Neural crest cell (in vitro differentiated cells): ENCODE measurements at places on chromosomes 16 and 17. TPM values are rescaled to one million over a fixed set of nuclear protein-coding genes. Genes with fewer than 3 reads are reported as not detected.
A peak's percentile ranks its signal among the peaks of the same experiment; 100 is the strongest.

AATK gene
- 6.0 and 6.7 TPM in 2 replicates for total RNA-seq

CACNG3 gene
- total RNA-seq, result not detected in 2 replicates

PRSS36 gene
- total RNA-seq, result 0.68 and 1.1 TPM in 2 replicates

SHMT1 gene
- 43.9 and 44.6 TPM in 2 replicates for total RNA-seq

MYH8 gene
- total RNA-seq, result not detected in 2 replicates

BRIP1 gene
- total RNA-seq, result 29.1 and 31.4 TPM in 2 replicates

MGAT5B gene
- 14.3 and 14.6 TPM in 2 replicates for total RNA-seq

GRCh38 chr16:75392906-75393305 is 40.4 kb downstream of the CFDP1 start:
- H3K27me3 ChIP-seq, result no peaks in the 10 kb centered on the region
- no peak for DNase-seq
- no peak overlapping the region for H3K4me3 ChIP-seq
- H3K4me1 ChIP-seq, result no peaks in the 10 kb centered on the region
- peaks cover 4% of the 10 kb centered on the region for H3K36me3 ChIP-seq
- H3K27ac ChIP-seq, result no peak overlapping the region

DNA sequence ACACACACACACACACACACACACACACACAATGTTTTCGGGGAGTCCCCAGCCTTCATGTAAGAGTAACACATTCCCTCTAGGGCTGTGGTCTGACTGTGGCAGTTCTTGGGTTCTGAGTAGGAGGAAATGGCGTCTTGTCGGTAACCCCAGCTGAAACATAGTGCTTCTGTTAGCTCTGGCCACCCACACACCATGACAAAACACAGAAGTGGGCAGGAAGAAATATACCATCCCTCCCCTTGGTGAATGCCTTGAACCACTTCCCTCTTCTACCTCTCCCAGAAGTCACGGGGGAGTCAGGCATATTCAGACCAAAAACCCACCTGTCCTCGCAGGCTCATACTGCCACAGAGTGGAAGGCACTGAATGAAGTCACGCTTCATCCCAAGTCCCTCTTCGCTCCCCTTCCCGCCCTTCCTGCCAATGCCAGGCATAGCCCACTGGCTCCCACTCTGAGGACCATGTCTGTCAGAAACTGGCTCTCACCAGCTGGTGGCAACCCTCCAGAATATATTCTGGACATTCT is 11.5 kb downstream of the SLC35B1 start:
- no peaks in the 10 kb centered on the region for H3K36me3 ChIP-seq
- no peak for DNase-seq
- H3K4me1 ChIP-seq, result no peaks in the 10 kb centered on the region
- H3K27ac ChIP-seq, result peak overlapping the region; percentile 60
- H3K4me3 ChIP-seq, result no peak overlapping the region
- peaks cover 18% of the 10 kb centered on the region for H3K27me3 ChIP-seq

DNA sequence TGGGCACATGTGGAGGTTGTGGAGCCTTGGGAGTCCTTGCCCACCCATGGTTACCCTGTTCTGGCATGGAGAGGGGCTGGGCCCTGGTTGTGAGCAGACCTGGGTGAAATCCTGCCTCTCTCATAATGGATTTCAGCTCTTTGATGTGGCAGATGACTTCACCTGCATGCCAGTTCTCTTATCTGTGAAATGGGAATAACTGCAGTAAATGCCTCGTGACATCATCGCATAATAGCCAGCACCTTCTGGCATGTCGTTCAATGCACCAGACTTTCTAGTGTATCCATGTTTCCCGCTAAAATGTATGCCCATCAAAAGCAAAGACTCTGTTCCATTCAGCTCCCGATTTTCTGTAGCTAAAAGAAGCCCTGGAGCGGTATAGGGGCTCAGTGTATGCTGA is 197.6 kb downstream of the MAF start:
- H3K27ac ChIP-seq, result no peak overlapping the region
- peaks cover 4% of the 10 kb centered on the region for H3K4me1 ChIP-seq
- H3K27me3 ChIP-seq, result peaks cover 4% of the 10 kb centered on the region
- DNase-seq, result no peak

DNA sequence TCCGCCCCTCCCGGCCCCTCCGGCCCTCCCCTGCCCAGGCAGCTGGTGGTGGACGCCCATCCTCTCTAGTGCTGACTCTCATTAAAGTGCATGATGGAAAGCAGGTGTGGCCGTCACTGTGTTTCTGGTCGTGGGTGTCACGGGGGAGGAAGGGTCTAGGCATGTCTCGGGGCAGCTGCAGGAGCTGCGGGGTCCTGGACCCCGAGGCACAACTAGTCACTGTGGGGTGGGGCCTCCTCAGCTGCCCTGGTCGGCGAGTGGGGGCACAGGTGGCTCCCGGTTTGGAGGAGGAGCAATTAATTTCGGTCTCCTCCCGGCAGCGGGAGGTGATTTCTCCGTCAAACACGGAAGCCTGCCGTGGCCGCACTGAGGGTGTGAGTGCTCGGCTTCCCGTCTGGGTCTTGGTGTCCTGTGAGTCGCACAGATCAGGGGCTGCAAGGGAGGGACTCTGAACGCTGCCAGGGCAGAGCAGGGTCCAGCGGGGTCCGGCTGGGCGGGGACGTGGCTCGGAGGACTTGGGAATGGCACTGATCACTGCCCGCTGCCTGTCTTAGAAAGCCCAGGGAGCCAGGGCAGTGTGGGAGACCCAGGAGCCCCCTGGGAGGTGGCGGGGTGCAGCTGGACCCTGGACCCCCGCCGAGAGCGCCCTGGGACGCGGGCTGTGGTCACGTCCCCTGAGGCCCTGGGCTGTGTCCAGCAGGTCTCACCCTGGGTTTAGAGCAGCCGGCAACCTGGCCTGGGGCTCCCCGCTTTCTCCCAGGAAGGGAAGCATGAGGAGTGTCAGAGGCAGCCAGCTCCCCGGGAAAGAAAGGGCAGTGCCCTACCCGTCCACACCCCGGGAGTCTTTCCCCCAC is 3.3 kb downstream of the TPSD1 start:
- peaks cover 14% of the 10 kb centered on the region for H3K27me3 ChIP-seq
- no peak for DNase-seq
- H3K4me3 ChIP-seq, result no peak overlapping the region
- no peaks in the 10 kb centered on the region for H3K36me3 ChIP-seq

DNA sequence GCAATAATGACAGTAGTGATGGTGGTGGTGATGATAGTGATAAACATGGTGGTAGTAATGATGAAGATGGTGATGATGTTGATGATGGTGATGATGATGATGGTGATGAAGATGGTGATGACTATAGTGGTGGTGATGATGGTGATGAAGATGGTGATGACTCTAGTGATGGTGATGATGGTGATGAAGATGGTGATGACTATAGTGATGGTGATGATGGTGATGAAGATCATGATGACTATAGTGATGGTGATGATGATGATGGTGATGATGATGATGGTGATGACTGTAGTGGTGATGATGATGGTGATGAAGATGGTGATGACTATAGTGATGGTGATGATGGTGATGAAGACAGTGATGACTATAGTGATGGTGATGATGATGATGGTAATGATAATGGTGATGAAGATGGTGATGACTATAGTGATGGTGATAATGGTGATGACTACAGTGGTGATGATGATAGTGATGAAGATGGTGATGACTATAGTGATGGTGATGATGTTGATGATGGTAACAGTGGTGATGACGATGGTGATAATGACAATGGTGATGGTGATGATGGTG is 35.6 kb downstream of the DYNLRB2 start:
- no peak overlapping the region for H3K4me3 ChIP-seq
- H3K4me1 ChIP-seq, result no peaks in the 10 kb centered on the region
- H3K27ac ChIP-seq, result no peak overlapping the region
- H3K27me3 ChIP-seq, result peaks cover 19% of the 10 kb centered on the region
- H3K36me3 ChIP-seq, result no peaks in the 10 kb centered on the region

- no peak for DNase-seq
- H3K27ac ChIP-seq, result no peak overlapping the region
- H3K36me3 ChIP-seq, result peaks cover 19% of the 10 kb centered on the region
- peaks cover 8% of the 10 kb centered on the region for H3K4me1 ChIP-seq
- no peak overlapping the region for H3K4me3 ChIP-seq
Observed at GRCh38 chr17:67974185-67974584, 22.1 kb downstream of the C17orf58 start.

DNA sequence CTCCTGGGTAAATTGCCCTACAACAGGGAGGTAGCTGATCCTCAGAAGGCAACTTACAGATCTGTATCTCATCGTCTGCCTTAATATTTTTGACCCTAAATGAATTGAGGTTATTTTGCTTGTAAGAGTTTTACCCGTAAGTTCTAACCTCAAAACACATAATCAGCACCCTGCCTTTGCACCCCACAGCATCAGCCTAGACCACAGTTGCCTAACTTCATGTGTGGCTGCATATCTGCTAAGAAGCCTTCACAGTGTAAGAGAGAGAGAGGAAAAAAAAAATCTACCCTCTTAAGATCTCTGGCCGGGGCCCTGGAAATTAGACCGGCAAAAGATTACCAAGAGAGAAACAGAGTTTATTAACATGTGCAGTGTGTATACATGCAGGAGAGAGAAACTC is 76.9 kb downstream of the ARHGAP44 start:
- no peaks in the 10 kb centered on the region for H3K36me3 ChIP-seq
- H3K27me3 ChIP-seq, result no peaks in the 10 kb centered on the region
- no peak for DNase-seq
- no peak overlapping the region for H3K4me3 ChIP-seq

DNA sequence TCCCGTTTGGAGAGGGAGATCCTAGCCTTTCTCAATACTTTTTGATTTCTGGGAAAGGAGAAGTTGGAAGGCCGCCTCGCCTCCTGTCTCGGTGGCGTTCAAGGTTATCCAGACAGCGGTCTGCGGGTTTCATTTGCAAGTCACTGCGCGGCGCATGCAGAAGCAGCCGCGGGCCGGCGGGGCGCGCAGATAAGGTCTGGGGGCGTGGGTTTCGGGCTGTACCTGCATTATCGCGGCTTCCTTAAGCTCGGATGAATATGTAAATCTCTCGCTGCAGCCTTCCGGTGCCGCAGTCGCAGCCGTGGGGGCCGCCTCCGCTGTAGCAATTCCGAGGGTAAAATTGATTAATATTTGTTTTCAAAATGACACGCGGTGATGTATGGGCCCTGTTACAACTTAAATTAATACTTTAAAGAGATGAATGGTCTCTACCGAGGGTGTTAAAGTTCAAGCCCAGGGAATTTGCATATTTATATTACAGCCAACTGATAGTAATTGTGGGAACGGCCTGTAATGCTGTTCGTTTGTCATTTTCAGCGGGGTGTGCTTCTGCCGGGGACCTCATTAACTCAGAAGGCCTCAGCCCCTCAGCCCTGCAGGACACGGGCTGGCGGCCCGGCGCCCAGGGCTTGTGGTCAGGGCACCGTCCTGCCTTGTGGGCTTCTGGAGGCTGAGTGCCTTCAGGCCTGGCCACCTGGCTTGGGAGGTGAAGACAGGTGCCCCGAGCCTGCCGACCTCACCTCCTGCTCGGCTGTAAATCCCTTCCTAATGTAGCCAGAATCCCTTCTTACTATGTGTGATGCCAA is 99.4 kb downstream of the CYLD start:
- peak overlapping the region; percentile 58 for H3K4me3 ChIP-seq
- DNase-seq, result no peak
- H3K27ac ChIP-seq, result no peak overlapping the region
- H3K4me1 ChIP-seq, result peaks cover 15% of the 10 kb centered on the region
- H3K36me3 ChIP-seq, result no peaks in the 10 kb centered on the region

DNA sequence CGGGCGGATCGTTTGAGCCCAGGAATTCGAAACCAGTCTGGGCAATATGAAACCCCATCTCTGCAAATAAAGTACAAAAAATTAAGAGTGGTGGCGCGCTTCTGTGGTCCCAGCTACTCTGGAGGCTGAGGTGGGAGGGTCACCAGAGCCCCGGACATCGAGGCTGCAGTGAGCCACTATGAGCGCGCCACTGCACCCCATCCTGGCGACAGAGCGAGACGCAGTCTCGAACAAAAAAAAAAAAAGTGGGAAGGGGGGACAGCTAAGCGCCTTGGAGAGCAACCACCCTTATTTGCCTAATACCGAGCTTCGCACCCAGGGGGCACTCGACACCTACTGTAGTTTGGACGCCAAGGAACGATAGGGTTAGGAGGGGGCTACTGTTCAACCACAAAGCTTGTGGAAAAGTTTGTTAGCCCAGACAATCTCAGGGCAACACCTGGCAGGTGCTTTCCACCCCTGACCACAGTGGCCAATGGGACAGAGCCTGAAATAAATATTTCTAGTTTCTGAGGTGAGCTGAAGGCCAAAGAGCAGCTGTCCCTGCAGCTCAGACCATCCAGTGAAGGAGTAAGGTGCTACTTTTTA is 847 bp upstream of the PSMC3IP start:
- H3K4me1 ChIP-seq, result peaks cover 41% of the 10 kb centered on the region
- H3K4me3 ChIP-seq, result peak overlapping the region; percentile 99
- H3K27ac ChIP-seq, result no peak overlapping the region
- peaks cover 11% of the 10 kb centered on the region for H3K36me3 ChIP-seq

- peaks cover 26% of the 10 kb centered on the region for H3K4me1 ChIP-seq
- peak; percentile 61 for DNase-seq
- peaks cover 48% of the 10 kb centered on the region for H3K27me3 ChIP-seq
Observed at GRCh38 chr16:67396159-67397035, 3.1 kb upstream of the TPPP3 start.

DNA sequence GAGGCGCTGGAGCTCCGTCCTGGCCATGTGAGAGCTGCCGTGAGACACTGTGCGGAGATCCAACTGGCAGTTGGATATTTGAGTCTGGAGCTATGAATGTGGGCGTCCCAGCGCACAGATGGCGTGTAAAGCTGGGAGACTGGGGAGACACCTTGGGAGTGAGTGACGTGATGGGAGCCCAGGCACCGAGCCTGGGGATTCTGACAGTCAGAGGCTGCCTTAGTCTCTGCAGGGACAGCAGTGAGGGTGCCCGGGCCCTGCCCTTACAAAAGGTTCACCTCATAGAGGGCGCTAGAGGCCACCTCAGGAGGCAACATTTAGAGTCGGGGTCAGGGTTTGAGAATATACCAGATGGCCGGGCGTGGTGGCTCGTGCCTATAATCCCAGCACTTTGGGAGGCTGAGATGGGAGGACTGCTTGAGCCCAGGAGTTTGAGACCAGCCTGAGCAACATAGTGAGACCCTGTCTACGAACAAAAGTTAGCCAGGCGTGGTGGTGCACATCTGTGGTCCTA is 194.1 kb upstream of the GSE1 start:
- H3K4me3 ChIP-seq, result no peak overlapping the region
- no peaks in the 10 kb centered on the region for H3K36me3 ChIP-seq
- DNase-seq, result no peak
- H3K4me1 ChIP-seq, result peaks cover 25% of the 10 kb centered on the region
- peaks cover 16% of the 10 kb centered on the region for H3K27me3 ChIP-seq

DNA sequence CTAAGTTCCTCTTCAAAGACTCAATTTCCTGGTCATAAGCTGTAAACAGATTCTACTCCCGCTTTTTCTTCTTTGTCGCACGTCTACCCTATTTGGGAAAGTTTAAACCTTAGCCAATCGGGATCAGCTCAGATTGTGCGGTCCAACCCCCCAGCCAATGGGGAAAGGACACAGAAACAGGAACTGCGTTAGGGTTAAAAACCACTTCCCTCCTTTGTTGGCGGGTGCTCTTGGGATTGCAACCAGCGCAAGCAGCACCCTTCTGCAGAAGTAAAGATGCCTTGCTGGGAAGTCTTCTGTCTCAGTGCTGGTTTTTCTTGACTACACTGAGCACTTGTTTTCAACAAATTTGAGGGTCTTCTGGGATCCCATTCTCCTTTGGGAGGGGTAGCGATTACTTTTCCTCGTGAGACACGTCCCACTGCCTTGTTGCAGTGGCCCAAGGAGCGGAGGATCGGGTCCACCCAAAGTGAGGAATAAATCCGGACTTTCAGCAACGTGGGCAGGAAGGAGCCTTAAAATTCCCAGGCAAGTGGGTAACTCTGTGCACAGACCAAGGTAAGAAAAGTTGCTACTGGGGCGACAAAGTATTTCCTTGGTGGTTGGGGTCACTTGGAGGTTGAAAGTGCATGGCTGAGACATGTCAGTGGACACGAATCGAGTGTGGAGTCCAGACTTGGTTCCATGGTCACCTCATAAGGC is 1.0 kb upstream of the YPEL3 start:
- H3K27ac ChIP-seq, result peak overlapping the region; percentile 92
- peaks cover 47% of the 10 kb centered on the region for H3K4me1 ChIP-seq
- H3K36me3 ChIP-seq, result peaks cover 9% of the 10 kb centered on the region
- peak overlapping the region; percentile 78 for H3K4me3 ChIP-seq
- H3K27me3 ChIP-seq, result no peaks in the 10 kb centered on the region
